ENCODE measurements at places on chromosomes 6 and 20. TPM values are rescaled to one million over a fixed set of nuclear protein-coding genes. Genes with fewer than 3 reads are reported as not detected.

PNLDC1 gene
- total RNA-seq, result not detected

- no peaks in the 10 kb centered on the region for H3K4me1 ChIP-seq
- no peaks in the 10 kb centered on the region for H3K27me3 ChIP-seq
- DNase-seq, result no peak
- H3K27ac ChIP-seq, result no peak overlapping the region
These were observed 715.2 kb upstream of the MARCKS start for GRCh38 chr6:113141901-113142300.

- peaks cover 7% of the 10 kb centered on the region for H3K4me1 ChIP-seq
- no peak overlapping the region for H3K27ac ChIP-seq
- no peak for DNase-seq
- peaks cover 46% of the 10 kb centered on the region for H3K36me3 ChIP-seq
These were observed 3.6 kb upstream of the PGBD1 start for GRCh38 chr6:28277746-28278145.

DNA sequence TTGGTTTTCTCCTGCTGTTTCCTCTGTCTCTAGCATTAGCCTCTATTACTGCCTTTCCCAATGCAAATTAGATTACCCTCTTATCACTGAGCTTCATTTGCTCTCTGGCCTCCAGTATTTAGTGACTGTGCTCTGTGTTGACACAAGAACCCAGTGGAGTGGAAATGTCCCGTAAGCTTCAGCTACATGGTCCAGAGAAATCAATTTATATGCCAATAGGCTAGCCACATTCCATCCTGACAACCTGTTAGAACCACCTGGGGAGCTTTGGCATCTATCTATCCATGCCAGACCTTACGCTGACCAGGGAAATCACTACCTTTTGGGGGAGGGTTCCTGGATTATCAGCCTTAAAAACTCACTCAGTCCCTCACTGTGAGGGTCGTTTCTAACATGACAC lies 459.6 kb downstream of the UTRN start:
- H3K27me3 ChIP-seq, result no peaks in the 10 kb centered on the region
- DNase-seq, result no peak
- no peak overlapping the region for H3K27ac ChIP-seq
- no peak overlapping the region for H3K4me3 ChIP-seq

- H3K27ac ChIP-seq, result no peak overlapping the region
- peaks cover 8% of the 10 kb centered on the region for H3K4me1 ChIP-seq
These were observed 12.2 kb upstream of the RSPH3 start for GRCh38 chr6:159012201-159012600.

DNA sequence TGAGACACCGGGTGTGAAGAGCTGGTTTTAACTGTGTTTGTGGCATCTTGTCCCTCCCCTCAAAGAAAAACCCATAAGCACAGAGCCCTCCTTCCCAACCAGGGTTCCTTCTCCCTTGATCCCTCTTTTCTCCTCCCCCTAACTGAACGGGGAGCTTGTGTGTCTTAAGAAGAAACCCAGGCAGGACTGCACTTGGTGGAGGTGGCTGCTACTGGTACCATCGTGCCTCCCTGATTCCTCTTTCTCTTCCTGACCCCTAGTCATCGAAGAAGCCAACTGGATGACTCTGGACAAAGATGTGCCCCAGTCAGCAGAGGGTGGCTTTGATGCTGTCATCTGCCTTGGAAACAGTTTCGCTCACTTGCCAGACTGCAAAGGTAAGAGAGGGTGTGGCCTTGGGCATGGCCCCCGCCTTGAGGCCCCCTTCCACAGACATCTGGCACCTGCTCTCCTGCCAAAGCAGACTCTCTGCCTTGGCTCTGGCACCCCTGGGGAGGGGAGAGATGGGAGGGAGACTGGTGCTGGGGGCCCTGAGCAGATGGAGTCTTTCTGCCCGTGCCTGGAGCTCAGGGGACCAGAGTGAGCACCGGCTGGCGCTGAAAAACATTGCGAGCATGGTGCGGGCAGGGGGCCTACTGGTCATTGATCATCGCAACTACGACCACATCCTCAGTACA lies 2.1 kb downstream of the GNMT start:
- peaks cover 11% of the 10 kb centered on the region for H3K4me1 ChIP-seq
- DNase-seq, result no peak
- H3K27me3 ChIP-seq, result no peaks in the 10 kb centered on the region
- H3K27ac ChIP-seq, result no peak overlapping the region
- H3K36me3 ChIP-seq, result peaks cover 18% of the 10 kb centered on the region
- H3K4me3 ChIP-seq, result no peak overlapping the region

ENPP3 gene
- total RNA-seq, result 0.05 TPM
